ENCODE measurements at places on chromosomes 11 and 22.

DNA sequence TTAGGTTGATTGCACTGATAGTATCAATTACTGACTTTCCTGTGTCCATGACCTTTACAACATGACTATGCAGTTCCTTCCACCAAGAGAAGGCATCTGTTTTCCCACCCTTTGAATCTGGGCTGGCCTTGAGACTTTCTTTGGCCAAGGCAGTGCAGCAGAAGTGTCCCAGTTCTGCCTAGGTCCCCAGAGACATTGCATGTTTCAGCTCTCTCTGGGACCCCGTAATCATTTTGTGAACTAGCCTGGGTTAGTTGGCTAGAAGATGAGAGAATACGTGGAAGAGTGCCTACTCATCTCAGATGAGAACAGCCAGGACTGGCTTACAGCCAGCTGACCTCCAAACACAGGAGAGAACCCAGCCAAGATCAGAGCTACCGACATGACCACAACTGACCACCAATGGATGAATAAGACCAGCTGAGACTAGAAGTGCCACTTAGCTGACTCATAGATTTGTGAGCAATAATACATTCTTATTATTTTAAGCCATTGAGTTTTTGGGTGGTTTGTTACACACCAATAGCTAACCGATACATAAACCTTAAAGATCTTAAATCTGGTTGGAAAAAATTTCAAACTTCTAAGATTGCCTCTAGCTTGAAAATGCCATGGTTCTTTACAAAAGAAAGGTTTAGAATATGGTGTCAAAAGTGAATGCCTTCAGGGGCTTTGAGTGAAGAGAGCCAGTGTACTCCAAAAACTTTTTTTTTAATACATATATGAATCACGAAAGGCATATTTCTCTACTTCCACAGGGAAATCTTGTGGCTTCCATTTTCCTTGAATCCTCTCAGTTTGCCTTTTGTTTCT lies 145.2 kb downstream of the FBXO7 start:
- DNase-seq = no peak

DNA sequence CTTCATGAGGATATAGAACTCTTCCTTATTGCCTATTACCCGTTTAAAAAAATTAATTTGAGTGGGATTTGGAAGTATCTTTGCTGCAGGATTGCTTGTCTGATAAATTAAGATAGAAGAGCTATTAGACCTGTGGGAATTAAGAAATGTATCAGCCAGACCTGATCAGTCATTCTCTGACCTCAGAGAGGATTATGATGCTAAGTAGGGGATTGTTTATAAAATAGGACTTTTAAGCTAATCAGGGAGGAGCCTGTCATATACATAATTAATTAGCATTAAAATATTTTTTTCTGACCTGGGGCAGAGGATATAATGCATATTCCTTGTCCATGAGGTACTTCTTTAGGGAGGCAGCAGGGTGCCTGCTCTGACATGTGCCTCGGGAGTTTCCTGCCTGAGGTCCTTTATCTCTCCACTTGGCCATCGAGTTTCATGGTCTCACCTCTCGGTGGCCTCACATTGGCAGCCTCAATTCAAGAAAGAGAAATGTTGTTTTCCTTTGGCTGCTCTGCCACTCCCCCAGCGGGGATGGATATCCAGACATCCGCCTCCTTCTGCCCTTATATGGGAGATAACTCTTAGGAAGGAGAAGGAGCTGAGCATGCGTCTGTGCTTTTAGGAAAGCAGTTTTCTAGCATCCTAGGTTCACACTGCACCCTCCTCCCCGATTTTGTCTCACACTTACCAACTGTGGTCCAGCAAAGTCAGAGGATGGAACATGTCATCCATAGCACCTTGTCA lies 41.1 kb downstream of the DIXDC1 start:
- DNase-seq = no peak

GRCh38 chr11:122367809-122368231 lies 251.8 kb upstream of the BLID start:
- DNase-seq = no peak

- DNase-seq = no peak
Measured at GRCh38 chr22:17371448-17371847, 2.2 kb downstream of the CECR2 start.

- no peak for DNase-seq
Measured at GRCh38 chr11:64223001-64223651, 2.9 kb downstream of the TRPT1 start.

- no peak for DNase-seq
Measured at GRCh38 chr11:2309251-2310072, 7.6 kb downstream of the TSPAN32 start.

DNA sequence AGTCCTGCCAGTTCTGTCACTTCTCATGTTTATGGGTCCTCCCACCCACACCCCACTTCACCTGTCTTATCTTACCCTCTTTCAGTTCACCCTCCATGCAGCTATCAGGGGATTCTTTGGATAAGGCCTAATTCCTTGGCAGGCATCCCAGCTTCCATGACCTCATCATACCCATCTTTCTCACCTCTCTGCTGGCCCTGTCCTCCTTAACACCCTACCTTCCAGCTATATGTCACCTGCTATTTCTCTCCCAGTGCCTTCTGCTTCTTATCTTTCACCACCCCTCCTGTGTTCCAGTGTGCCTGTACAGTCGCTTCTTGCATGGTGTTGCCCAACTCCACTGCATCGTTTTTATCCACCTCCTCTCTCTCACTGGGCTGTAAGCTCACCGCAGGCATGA lies 28.3 kb downstream of the SNU13 start:
- DNase-seq = no peak

GRCh38 chr22:33866511-33866910 lies 53.8 kb downstream of the LARGE1 start:
- DNase-seq = no peak

- peak; percentile 48 for DNase-seq
Measured at GRCh38 chr11:120306519-120307242, 18.4 kb upstream of the TLCD5 start.

- DNase-seq = no peak
Measured at GRCh38 chr22:44776605-44777363, 24.4 kb downstream of the ARHGAP8 start.

DNA sequence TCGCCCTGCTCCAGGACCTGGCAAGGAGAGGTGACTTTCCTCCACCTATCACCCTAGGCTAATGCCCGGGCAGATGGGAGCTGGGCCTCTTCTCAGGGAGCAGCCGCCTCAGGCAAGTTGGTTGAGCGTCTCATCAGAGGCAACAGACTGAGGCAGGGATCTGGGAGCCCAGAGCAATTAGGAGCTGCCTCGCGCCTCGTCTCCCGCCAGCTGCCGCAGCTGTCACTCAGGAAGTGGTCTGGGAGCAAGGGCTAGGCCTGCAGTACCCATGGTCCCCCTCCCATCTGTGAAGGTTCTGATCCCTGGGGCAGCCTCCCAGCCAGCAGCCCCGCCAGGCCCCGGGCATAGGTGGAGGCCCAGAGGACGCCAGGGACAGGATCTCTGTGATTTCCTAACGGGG lies 4.6 kb upstream of the CABP7 start:
- no peak for DNase-seq

DNA sequence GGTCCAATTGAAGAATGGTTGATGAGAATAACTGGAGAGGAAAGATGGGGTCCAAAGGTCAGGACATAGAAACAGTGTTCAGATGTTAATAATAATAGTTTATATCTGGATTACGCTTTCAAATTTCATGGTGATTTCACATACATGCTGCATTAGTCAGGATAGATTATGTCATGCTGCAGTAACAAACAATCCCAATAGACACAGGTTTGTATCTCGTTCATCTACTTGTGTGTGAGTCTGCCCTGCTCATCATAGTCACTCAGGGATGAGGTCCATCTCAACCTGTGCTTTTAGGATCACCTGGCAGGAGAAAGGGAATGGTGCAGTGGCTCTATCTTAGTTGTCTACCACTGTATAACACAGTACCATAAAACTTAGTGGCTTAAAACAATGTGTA lies 48.0 kb upstream of the PLET1 start:
- DNase-seq = no peak

DNA sequence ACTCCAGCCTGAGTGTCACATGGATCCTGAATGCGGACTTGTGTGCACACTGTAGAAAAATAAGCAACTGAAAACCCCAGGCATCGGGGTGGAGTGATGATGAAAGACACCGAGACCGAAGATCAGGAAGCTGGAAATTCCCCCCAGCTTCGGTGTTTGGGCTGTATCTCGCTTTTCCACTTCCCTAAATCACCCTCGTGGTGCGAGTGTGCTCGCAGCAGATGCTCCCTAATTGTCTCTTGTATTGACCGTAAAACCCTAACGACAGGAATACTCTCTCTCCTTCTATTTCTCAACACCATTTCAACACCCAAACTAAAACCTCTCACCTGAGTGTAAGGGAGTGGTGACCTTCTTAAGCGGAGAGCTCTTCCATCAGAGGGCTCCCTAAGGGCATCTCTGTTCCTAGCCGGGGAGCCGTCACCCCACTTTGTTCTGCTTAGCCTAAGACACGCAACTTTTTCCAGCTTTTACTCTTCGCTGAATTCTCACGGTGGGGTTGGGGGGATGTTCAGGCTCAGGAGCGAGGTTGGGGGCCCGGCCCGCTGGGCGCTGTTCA lies 635 bp upstream of the GRK3 start:
- no peak for DNase-seq

DNA sequence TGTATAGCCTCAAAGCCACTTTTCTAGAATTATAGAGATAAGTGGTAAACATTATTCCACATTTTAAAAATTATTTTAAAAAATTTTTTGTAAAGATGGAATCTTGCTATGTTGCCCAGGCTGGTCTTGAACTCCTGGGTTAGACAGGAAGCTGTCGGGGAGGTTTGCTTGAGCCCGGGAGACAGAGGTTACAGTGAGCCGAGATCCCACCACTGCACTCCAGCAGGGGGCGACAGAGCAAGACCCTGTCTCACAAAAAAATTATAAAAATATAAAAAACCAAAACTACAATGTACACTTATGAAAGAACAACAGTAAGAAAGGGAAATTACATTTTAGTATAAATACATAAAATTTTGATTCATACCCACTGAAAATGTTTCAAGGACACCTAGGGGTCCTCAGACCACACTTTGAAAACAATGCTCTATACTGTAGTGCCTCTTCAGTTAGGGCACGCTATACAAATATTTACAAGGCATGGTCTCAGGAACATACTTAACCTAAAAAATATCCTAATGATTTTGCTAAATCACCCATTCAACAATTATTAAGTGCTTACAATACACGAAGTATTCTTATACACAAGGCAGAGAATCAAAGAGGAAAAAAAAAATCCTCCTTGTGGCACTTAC lies 111.2 kb downstream of the MRTFA start:
- DNase-seq = no peak

DNA sequence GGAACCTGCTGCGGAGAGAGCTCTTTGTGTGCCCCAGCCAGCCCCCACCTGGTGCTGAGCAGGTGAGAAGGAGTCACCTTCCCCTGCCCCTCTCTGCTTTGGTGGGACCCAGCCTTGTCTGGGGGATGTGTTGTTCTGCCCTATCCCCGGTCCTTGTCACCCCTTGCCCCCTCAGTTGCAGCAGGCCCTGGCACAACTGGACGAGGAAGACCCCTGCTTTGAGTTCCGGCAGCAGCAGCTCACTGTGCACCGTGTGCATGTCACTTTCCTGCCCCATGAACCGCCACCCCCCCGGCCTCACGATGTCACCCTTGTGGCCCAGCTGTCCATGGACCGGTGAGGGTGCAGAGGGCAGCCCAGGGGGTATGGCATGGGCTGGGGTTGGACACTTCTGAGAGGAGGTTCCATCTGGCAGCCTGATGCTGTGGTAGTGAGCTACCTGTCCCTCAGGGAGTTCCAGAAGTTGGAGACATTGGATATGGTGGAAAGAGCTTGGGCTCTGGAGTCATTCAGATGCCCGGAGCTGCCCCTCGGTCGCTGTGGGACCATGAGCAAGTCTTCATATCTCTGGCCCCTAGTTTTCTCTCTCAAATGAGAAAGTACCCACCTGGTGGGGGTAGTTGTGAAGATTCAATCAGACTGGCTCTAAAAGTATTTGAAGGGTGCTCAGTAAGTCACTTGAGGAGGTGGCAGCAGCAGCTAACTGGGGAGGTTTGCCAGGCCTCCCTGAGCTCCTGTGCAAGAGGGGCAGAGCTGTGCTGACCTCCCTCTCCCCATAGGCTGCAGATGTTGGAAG lies 4.3 kb downstream of the LARGE2 start:
- DNase-seq = no peak

DNA sequence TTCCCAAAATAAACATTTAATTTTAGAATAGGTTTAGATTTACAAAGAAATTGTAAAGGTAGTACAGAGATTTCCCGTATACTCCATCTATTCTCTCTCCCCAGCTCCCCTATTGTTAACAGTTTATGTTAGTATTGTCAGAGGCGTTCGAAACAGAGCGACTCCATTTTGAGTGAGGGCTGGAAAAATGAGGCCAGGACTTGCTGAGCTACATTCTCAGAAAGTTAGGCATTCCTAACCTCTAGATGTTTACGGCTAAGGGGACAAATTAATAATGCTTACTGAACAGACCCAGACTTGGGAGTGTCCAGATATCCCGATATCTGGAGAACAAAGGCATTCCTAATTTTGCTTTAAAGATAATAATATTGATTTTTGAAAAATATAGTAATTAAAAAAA lies 12.4 kb upstream of the NUP160 start:
- DNase-seq = no peak
